ENCODE measurements at places on chromosomes 7 and 10.
A peak's percentile ranks its signal among the peaks of the same experiment; 100 is the strongest.

DNA sequence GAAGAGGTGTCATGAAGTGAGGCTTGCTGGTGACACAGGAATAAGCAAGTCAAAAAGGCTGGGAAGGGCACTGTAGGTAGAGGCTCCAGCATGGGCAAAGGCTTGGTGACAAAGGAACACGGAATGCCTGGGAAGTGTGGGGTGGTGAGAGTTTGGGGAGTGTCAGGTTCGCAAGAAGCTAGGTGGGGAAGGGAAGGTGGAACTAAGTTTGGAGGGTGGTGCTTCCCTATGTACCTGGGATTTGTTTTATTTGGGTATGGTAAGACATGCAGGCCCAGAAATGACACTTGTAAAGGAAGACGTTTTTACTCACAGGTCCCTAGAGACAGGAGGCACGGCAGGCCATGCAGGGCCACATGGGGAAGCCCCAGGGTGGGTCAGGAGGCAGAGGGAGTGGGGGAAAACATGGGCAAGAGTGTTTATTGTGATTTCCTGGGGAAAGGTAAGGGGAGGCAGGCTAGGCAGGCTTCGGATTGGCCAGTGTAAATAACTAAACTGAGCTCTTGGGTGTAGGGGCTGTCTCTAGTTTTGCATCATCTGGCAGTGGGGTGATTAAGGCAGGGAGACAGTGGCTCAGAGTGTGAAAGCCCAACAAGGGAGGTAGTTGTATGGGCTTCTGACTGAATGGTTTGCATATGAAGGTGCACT is 52.1 kb downstream of the SH2D4B start:
- no peak for DNase-seq

- no peak for DNase-seq
These were observed 481.7 kb downstream of the PHTF2 start for GRCh38 chr7:78280276-78280675.

GRCh38 chr10:95920798-95921426 is 13.1 kb downstream of the CC2D2B start:
- no peak for DNase-seq

DNA sequence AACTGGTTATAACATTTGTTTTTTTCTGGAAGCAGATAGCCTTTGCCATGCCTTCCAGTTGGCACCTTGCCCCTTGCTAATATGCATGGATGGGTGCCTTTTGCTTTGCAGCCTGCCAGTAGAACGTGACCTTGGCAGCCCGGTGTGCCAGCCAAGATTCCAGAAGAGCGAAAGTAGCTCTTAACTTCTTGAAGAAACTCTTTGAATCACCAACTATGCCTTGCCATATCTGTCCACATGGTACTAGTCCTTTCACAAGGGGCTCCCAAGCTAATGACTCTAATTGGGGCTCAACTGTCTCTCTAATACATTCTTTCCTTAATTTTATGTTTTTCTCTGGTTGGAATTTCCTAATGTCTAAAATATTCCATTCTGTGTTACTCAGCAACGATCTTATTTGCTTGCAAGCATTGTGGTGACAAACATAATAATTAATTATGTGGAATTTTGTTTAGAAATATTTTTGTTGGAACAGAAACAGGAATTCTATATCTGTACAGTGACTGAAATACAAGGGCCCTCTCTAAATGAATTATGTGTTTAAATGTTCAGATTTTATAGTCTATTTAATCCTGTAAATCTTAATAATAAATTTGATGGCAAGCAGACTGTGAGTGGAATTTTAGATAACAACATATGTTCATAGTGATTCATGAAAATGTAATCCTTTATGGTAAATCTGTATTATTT is 45.8 kb downstream of the HDAC9 start:
- DNase-seq: peak; percentile 88

GRCh38 chr7:45888185-45888992 is at the start of gene IGFBP1:
IGFBP1 (plus strand) TSS chr7:45888488; CDS start chr7:45888653, 165 bp downstream.
- no peak for DNase-seq

DNA sequence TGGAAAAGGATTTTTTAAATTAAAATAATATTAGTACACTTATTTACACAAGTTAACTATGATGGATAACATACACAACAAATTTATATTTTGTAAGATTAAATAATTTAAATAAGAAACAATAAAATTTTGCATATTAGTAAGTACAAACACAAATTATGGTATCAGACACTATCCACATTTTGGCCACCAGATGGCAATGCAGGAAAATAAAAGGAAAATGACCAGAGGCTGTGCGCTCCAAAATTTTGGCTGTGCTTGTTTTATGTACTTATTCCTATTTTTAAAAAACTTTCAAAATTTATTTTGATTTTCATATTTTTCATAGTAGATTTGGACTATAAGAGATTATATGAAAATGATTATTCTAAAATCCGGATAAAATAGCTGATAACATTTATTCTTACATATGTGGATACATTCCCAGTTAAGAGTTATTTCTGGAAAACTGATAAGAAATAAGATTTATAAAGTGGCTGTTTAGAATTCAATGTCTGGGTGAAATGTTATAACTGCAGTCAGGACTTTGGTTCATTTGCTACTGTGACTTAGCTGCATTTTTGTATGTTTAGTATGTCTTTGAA is 274.7 kb upstream of the HGF start:
- DNase-seq: peak; percentile 23

- DNase-seq: no peak
These were observed 166.4 kb downstream of the CELF2 start for GRCh38 chr10:11184093-11184492.

DNA sequence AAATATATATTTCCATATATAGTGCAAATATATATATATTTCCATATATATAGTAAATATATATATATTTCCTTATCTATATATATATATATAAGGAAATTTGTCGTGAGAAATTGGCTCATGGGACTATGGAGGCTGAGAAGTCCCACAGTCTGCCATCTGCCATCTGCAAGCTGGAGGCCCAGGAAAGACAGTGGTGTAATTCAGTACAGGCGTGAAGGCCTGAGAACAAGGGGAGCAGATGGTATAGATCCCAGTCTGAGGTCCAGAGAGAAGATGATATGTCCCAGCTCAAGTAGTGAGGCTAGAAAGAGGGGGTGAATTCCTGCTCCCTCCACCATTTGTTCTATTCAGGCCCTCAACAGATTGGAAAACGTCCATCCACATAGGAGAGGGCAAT is 78.9 kb downstream of the MTPN start:
- peak; percentile 19 for DNase-seq

DNA sequence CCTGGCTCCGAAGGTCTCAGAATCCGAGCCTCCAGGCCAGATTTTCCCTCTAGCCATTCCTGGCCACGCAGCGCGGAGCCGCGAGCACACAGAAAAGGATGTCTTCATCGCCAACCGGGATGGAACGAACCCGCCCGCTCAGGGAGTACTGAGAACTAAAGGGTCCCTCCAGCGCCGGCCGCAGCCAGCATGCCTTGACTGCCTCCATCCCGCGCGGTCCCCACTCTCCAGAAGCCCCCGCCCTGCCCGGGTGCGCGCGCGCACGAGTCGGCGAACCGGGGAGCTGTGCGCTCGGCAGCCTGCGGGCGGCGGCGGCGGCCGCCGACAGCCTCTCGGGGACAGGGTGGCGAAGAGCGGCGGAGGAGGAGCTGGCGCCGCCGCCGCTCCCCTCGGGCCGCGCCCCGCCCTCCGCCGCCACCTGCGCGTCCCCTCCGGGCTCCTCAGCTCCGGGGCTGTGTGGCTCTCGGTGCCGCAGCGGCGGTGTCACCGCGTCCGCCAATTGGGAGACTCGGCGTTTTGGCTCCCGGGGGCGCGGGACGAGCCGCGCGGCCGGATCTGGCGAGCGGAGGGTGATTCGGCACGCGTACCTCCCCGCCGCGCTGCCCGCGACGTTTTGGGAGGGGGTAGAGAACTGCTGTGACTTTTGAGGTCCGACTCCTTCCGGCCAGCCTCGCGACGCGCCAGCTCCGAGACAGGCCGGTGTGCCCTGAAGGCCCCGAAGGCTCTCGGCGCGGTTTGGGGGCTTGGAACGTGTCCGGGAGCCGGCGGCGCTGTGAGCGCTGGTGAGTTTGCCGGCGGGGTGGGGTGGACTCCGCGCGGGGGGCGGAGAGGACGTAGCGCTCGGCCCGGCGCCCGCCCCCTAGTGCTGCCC is 453 bp upstream of the GALNT17 start:
- DNase-seq: no peak

DNA sequence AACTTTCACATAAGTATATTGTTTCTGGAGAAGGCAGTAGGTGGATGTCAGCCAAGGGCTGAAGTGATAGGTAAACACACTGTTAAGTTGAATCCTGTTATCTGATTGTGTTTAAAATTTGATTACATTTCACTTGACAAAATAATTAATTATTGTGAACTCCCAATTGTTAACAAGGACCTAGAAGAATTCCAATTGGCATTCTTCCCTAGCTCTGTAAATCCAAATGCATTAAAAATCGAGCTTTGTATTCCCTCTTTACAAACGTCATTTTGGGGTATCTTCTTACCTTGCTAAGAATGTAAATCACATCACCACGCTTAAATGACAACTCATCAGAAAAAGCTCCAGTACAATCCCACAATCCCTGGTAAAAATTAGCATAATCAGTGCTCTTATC is 179.9 kb downstream of the SKAP2 start:
- no peak for DNase-seq

GRCh38 chr7:106915873-106916272 is 50.8 kb downstream of the PIK3CG start:
- DNase-seq: no peak

DNA sequence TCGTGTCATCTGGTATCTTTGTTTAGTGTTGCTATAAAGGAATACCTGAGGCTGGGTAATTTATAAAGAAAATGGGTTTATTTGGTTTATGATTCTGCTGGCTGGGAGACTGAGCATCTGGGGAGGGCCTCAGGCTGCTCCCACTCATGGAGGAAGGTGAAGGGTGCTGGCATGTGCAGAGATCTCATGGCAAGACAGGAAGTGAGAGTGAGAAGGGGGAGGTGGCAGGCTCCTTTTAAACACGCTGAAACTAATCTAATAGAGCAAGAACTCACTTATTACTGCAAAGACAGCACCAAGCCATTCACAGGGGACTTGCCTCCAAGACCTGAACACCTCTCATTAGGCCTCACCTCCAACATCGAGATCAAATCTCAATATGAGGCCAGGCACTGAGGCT is 11.3 kb downstream of the OIT3 start:
- no peak for DNase-seq

DNA sequence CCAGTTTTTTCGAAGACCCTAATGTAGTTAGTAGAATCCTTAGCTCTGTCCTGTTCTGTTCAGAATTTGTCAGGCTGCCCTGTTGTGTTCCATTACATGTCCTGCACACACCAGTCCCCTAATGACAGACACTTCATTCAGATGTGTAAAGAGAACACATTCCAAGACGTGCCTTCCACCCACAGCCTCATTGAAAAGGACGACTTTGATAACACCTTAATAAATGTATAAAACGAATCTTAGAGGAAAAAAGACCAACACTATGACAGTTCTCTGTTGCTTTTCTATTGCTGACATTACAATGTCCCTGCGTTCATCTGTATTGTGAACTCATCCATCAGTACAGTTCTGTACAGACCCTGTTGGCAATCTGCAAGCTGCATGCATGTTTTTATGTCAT is 3.5 kb downstream of the LRRTM3 start:
- DNase-seq: no peak

DNA sequence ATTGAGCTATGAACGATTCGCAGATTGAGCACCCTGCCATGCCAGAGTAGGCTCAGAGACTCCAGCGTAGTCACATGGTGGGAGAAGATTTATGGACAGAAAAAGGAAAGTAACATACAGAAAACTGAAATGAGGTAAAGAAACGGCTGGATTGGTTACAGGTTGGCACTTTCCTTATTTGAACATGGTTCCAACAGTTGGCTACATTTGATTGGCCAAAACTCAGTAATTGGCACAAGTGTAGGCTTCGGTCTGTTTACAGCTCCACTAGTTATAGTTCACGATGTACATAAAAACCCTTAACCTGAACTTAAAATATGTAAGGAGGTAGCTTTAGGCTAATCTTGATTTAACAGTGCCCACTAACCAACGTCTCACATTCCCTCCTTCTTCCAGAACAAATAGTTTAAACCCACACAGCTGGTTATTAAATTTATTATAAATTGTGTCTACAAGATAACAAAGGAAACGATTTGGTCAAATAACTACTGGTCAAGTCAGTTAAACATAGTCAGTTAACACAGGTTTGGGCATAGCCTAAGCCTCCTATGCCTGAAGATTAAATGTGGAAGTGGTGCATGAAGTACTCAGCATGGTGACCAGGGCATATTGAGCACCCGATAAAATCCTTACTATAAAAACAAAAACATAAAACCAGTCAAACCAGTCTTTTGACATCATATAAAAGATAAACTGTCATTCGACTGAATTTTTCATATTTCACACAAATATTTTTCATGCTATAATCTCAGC is 17.9 kb upstream of the MTERF1 start:
- no peak for DNase-seq

GRCh38 chr10:128047991-128048818 is 78.0 kb downstream of the MKI67 start:
- no peak for DNase-seq

DNA sequence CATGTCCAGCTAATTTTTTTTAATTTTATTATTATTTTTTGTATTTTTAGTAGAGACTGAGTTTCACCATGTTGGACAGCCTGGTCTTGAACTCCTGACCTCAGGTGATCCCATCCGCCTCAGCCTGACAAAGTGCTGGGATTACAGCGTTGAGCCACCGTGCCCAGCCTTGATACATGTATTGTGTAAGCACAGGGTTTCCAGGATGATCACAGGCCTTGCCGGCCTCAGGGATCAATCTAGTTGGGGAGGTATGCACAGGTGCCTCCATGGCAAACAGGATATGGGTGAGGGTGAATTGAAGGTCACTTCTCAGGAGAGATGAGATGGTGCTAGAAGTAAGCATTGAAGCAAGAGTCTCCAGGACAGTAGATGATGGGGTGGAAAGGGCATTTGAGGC is 5.5 kb downstream of the MRPS17 start:
- no peak for DNase-seq

Measured in NCI-H446 treated with DMSO at 0.1 percent for 48 hours (cell line).